ENCODE measurements at places on chromosomes 16 and 17.

DNA sequence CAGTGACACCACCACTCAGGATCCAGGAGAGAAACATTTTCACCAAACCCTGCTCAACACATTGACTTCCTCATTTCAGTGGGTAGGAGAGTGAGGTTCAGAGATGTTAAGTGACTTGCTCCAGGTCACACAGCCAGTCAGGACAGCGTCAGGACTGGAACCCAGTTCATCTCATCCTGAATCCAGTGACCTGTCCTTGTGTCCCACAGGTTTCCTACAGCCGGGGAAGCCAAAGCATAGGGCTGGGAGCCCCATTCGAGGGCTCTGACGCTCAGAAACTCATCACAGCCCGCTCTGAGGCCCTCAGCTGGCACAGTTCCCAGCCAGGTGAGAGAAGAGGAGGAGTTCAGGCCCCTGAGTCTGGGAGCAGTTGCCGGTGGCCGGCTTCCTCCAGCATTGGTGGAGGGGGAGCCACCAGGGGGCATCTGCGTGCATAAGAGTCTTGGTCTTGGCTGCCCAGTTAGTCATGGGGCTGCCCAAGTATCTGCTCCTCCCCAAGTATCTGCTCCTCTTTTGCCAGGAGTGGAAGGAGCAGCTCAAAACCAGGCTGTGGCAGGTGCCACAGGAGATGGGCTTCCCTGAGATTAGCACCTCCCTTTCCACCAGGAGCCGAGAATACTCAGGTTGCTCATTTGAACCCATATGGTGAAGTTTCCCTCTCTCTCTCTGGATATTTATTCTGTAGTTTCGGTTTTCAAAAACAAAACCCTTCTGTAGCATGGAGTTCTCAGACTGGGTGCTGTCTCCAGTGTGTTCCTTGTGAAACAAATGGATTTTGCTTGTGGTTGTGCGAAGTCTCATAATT lies 56.0 kb downstream of the TNFRSF13B start:
- peak; percentile 4 for DNase-seq

DNA sequence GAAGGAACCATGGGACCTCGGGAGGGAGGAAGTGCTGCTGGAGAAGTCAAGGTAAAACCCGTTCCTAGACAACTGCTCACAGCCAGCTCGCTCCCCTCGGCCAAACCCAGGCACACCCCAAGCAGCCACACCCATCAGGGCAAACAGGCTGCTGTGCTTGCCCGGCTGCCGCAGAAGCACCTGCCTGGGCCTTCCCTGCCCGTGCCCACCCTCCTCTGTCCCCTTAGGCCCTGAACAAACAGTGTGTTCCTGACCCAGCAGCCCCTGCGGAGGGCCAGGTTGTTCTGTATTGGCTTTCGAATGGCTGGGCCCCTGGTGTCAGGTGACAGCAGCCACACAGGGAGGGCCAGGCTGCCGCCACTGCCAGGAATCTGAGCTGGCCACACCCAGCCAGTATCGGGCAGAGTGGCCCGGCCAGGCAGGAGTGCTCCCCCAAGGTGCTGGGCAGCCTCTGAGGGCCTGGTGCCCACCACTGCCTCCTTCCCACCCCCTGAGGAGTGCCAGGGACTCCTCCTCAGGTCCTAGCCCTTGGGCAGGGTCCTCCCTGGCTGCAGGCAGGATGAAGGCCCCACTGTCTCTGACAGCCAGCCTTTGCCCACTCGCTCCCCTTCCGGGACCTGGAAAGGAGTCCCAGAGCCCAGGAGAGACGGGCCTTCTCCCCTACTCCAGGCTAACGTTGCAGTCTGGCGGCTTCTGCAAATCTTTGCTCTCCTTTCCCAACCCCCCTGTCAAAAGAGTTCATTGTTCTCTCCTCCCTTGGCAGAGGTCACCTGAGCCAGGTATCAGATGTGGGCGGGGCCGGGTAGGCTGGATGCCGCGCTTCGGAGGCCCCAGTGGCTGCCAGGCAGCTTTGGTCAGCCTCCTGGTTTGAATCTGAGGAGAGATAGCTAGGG lies 24.0 kb downstream of the LLGL2 start:
- no peak for DNase-seq

DNA sequence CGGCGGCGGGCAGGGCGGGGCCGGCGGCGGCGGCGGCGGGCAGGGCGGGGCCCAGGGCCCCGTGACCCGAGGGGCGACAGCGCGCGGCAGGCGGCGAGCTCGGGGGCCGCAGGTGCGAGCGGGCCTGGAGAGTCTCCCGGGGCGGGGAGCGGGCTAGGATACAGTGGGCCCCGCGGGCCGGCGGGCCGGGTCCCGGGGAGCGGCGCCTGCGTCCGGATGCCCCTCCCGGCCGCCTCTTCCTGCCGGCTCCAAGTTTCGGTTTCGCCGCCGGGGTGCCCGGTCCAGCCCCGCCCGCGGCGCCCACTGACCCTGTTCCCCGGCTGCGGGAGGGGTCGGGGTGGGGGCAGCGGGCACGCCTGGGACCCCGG lies at the start of gene RNF213:
Gene RNF213, plus strand, starts transcription at position 62 of the 368 bp plus-strand sequence. CDS start 2,830 bp downstream, outside the sequence.
- DNase-seq: peak; percentile 16

DNA sequence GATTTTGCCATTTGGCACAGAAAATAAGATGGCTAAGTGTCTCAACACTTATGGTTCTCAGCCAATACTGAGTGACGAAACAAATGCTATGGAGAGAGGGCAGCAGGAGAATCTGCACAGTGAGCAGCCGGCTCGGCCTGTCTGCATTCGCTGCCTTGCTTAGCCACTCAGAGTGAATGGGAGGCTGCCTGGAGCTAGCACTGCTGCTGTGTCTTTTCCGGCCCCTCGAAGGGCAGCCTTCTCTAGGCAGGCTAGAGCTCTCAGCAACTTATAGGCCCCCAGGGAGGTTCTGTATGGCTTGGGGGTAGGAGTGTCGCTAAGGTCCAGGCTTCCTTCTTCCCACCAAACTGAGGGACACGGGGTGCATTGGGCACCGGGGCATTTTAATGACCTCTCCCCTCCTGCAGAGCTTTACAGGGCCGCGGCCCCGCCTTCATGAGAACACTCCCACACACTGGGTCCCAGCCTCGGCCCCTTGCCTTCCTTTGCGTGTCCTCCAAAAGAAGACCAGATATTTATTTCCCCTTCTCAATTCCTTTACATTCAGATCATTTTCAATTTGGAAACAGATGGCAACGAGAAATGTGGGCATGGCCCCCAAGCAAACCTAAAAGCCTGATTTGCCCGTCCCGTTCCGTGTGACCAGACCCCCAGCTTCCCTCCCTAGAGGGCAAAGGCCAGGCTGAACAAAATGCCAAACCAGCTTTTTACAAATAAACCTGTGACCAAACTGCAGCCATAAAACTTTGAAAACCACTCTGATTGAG lies 670.9 kb downstream of the TOX3 start:
- DNase-seq: no peak

GRCh38 chr17:47946516-47946915 lies 5.1 kb downstream of the PNPO start:
- no peak for DNase-seq
